ENCODE measurements at places on chromosomes 16 and 17.

- DNase-seq: no peak
These were observed 239.2 kb downstream of the PRKCA start for GRCh38 chr17:66541461-66542128.

GRCh38 chr17:7408252-7408727 lies 645 bp downstream of the NLGN2 start:
- no peak for DNase-seq

DNA sequence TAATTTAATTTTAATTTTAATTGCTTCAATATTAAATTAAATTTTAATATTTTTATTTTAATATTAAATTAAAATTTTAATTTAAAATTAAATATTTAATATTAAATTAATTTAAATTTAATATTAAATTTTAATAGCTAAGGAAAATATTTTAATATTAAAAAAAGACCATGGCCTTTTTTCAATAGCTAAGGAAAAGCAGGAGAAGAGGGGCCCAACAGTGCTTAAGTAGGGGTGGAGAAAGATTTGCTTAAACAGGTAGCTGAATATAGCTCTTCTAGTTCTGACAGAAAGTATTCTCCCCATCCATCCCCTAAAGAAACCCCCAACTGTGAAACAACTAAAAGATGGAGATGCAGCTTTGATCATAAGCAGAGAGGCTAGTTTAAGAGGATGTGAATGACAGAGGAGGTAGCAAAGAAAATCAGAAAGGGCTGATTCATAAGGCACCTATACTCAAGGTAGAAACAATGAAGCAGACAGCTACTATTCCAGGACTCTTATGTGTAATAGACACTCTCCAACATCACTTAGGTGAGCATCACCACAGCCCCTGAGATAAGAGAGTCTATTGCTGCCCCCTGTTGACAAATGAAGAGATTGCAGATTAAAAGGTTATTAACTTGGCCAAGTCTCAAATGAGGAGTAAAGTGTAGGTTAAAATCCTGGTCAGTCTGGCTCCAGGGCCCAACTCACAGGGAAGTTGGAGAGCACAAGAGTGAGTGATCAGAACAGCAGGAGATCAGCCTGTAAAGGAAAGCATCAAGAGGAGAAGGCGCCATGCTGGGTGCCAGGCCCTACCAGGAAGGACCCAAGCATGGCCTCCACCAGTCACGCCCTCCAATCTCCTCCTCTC lies 7.8 kb upstream of the RNASEK start:
- no peak for DNase-seq

GRCh38 chr17:70810609-70811008 lies 641.3 kb downstream of the KCNJ2 start:
- no peak for DNase-seq

GRCh38 chr17:56475116-56475515 lies 118.4 kb upstream of the NOG start:
- no peak for DNase-seq

- DNase-seq: no peak
These were observed 458.6 kb upstream of the GOT2 start for GRCh38 chr16:59192551-59193199.

DNA sequence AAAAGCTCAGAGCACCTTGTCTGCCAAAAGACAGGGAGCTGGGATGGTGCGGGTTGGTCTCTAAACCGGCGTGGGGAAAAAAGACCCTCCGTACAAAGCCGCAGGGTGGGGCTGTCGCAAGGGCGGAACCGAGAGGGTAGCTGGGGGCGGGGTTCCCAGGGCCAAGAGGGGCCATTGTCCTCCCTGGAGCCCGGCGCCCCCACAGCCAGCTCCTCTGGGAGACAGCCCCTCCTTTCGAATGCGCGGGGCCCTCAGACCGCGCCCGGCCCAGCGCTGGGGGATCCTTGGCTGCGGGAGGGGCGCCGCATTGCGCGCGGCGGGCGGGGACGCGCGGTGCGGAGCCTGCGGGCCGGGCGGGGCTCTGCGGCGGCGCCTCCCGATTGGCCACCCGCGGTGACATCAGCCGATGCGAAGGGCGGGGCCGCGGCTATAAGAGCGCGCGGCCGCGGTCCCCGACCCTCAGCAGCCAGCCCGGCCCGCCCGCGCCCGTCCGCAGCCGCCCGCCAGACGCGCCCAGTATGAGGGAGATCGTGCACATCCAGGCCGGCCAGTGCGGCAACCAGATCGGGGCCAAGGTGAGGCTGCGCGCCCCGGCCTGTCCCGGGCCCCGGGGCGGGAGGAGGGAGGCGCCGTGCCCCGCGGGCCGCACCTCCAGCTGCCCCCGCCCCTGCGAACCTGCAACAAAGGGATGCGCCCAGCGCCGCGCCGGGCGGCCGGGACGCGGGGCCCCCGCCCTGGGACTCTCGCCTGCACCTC lies at the start of gene TUBB3:
Gene TUBB3, plus strand, starts transcription at position 459 of the 756 bp plus-strand sequence. Its CDS starts 60 bp downstream, at position 519.
- peak; percentile 91 for DNase-seq
